Stimulated activated CD4-positive, alpha-beta T cell treated with anti-CD3 and anti-CD28 coated beads, Interleukin-4, amount 100 ng/mL, for 4 hours (primary cell): ENCODE measurements at places on chromosomes 4 and X.
A peak's percentile ranks its signal among the peaks of the same experiment; 100 is the strongest.

DNA sequence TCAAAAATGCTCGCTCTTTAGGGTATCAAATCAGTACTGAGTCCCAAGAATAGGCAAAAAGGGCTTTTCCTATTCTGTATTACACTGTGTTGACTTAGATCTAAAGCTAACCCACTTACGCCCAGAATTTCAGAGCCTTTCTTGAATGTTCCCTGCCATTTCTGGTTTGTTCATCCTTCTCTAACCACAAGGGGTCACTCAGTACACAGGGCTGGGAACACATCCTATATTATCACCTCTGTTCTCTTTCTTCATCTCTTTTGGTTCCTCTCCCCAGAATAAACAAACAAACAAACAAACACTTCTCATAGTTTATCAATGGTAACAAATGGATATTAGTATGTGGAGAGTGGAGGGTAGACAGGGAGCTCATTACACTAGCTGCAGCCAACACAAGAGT lies 25.5 kb upstream of the MORC4 start:
- no peak for DNase-seq

GRCh38 chrX:8815460-8816065 lies 14.4 kb upstream of the FAM9A start:
- no peak for DNase-seq

DNA sequence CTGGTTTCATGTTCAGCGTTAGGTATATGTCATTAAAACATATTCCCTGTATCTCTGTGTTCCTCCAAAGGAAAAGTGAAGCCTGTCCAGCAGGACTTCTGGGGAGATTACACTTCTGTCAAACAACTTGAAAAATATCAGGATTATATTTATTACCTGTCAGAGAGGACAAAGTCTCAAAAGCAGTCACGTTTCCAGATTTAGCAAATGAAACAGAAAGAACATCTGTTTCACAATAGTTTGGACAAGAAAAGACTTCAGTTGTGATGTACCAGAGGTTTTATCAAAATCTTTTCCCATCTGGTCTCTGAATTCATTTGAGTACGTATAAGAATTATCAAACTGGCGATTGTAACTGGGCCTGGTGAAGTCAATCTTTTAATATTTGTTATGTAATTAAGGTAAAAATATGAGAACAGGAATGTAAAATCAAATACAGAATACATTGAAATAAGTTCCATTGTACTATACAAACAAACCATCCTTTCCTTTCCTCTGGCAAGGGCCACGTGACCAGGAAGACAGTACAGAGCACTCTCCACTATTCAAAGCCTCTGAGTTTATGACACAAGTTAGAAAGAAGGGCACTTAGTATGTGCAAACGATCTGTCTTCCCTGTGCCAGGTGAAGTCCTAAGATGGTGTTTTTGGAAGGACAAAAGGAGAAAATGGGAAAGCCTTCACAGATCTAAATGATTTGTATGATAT lies 3.2 kb downstream of the CASP3 start:
- DNase-seq: no peak

DNA sequence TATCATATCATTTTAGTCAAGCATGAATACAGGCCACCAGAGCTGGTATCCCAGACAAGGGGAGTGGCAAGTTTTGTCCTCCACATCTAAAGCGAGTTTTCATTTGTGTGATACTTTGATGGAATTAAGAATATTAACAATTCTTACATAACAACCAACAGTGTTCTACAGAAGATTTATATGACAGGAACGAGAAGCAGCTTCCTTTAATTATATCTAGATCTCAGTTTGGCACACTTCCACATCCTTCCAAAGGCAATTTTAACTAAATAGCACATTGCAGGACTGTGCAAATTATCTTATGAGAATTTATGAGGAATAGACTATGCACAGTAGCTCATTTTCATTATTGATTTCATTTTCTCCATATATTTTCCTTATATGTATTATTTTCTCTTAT lies 121.2 kb upstream of the GUCY1A1 start:
- no peak for DNase-seq

DNA sequence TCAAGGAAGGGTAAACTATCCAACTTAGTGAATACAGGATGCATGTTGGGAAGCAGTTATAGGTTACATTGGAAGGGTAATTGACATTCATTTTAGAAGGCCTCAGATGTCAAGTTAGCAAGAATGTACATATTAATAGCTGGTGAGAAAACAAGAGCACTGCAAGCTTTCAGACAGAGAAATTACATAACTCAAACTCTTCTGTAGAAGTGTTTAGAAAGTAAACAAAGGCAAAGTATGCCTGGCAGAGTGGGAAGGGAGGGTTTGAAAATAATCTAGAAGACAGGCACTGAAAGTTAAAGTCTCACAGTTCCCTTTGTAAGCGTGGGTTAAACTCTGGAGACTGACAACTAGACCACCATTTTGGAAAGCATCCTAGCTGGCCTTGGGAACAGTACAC lies 406.2 kb downstream of the ANKRD50 start:
- no peak for DNase-seq

- DNase-seq: peak; percentile 27
Observed at GRCh38 chr4:1008840-1009541, 2.4 kb upstream of the FGFRL1 start.

DNA sequence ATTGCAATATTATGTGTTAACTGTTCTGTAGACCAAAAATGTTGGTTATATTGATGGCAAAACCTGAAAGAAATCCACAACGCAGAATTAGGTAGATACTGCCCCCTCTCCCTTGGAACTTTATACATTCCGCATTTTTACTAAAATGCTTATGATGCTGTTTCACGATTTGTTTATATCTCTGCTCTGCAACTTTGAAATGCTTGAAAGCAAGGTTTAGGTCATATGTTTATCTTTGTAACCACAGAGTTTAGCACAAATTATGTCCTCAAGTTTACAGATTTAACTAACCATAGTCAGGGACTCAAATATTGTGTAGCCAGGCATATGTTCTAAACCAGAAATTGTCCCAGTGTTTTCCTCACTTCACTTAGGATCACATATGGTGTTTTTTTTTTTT lies 66.1 kb upstream of the H2AZ1 start:
- no peak for DNase-seq

DNA sequence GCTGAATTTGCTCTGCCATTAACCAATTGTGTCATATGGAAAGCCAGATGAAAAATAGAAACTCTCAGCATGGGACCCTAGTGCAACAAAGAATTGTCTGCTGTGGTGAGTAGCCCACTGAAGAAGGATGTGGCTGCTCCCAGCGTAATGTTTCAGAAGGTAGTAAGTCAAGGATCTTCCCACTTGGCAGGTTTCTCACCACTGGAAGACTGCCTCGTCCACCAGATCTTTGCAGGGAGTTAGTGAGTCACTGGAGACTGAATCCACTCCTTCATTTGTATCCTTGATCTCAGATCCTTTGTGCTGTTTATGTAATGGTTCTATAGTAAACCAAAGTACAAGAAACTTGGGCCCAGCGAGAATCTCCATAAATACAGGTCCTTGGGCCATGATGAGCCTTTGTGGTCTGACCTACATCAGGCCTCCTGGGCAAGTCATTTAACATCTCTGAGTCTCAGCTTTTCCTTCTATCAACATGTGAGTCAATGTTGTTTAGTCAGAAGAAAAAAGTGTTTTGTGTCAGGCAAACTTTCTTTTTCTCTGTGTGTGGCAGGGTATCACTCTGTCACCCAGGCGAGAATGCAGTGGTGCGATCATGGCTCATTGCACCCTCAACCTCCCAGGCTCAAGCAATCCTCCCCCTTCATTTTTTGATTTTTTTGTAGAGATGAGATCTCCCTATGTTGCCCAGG lies 78.0 kb upstream of the CCDC160 start:
- no peak for DNase-seq

- DNase-seq: no peak
Observed at GRCh38 chrX:110159235-110159634, 156.3 kb downstream of the TMEM164 start.

DNA sequence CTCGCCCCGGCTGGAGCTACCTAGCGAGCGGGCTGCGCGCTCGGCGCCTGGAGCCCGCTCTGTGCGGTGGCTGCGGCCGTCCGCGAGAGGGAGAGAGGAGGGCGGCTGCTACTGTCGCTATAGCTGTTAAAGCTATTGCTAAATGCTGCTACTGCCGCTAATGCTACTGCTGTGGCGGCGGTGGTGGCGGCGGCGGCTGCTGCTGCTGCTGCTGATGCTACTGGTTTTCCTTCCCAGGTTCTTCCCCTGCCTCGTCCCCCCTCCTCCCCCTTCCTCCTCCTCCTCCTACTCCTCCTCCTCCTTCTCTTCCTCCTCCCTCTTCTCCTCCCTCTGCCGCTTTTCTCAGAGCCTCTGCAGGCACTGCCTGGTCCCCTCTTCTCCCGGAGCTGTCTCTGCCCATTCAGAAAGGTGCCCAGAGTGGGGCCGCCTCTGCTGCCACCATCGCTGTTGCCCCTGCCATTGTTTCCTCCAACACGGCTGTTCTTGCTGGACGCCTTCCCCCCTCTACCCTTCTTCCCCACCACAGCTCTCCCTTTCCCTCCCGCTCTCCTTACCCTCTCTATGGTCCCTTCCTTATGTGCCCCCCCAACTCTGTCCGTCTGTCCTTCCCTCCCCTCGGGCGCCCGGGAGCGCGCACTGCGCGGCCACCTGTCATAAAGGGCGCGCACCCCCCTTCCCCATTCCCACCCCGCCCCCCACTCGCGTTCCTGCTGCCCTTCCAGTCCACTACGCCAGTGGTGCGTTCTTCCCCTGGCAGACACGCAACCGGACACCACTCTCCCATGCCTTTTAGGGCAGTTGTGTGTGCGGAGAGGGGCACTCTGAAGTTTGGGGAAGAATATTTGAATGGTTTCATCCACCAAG lies at the start of gene NEXMIF:
Gene NEXMIF (minus strand): TSS at position 228 of the 864 bp plus-strand sequence.
- DNase-seq: peak; percentile 31

DNA sequence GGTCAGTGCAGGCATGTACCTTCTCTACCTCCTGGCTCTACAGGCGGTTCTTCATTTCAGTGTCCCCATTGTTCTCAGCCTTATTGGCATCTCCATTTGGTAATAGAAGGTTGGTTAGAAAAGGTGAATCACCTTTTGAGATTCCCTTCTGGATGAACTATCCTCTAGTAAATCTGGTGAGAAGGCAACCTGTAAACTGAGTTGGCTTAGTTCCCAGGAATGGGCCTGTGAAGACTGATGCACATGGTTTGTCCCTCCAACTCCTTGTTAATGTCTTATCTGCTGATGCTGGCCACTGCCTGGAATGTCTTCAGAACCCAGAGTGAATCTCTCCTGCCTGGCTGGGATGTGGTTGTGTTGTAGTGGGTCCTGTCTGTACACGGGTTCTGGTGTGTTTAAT lies 143.4 kb upstream of the WDR1 start:
- DNase-seq: no peak

DNA sequence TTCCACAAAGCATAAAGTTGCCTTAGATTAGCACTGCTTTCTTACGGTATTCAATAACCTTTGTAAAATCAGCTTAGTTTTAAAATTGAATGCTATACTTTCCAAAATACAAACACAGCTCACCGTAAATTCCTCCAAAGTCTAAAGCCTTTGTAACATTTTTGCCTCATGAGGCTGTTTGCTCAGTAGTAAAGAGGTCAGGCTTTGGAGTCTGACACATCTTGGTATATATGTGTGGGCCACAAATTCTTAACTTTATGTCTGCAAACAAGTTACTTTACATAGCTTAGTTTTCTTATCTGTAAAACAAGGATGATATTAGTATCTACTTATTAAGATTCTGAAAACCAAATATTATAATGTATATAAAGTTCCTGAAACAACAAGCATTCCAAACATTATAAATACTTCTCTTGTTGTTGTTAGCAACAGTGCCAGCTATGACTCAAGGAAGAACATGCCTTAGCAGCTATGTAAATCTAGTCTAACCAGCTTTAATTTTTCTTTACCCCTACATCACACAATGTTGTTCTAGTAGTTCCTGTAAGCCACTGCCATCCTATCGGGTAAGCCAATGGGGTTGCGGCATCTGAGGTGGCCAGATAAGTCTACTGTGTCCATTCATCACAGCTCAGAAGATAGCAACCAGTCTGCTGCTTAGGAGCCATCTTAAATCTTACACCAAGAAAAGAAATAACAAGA lies 709.0 kb downstream of the KLHL13 start:
- no peak for DNase-seq

DNA sequence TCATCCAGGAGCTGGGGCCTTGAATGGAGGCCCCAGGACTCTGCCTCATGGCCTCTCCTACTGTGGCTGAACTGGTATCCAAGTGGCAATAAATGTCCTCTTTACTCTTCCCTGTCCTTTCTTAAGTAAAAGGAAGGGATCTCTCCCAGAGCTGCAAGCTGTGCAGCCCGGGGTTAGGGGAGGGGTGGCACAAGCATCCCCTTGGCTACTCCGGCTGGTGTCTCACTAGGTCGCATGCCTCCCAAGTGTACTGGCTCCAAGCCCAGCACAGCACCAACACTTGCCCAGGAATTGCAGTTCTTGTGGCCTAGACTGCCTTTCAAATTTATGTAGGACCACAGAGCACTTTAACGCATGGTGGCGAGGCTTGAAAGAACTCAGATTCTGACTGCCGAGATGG lies 44.7 kb upstream of the MED14 start:
- DNase-seq: no peak

DNA sequence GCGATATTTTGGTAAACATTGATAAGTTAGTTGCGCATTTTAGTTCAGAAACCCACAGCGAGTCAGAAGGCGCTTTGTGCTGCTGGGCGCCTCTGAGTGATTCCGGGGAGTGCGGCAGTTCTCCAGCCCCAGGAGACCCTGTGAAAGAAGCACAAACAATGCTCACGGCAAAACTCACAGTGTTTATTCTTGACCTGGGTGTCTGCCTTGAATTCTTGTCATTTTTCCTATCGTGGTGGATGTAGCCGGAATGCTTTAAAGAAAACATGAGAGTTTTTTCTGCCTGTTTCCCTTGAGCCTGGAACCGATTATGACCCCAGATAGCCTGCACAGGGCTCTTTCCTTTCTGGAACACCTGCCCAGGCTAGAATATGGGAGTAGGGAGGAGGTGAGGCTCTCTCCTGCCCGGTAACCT lies 6.7 kb downstream of the TBL1X start:
- no peak for DNase-seq

DNA sequence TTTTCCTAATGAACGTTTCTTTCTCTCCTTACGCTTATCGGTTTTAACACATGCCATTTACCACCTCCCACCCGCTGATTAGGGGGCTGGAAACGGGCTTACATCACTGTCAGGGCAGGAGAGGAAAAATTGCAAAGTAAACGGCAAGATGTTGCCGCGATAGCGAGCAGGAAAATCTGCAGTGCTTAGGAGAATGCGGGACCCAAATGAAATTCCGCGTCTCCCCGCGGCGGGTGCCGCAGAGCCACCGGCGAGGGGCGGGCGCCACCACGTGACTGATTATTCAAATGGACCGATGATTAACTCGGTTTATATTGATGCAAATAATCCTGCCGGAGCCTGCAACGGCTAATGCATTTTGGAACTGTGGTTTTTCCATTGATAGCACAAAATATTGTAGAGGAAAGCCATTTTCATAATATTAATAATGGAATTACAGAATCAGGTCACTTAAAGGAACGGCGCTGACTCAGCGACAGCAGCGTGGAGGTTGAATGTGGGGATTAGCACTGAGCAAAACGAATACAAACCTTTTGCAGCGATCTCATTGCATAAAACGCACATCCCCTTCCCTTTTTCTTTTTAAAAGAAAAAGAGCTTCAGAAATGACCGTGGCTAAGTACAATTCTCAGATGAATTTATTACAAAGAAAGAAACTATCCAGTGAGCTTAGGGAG lies 224.2 kb downstream of the STIM2 start:
- peak; percentile 1 for DNase-seq

- no peak for DNase-seq
Observed at GRCh38 chr4:38669208-38669607, 5.2 kb downstream of the KLF3 start.

- no peak for DNase-seq
Observed at GRCh38 chr4:105280338-105281123, 133.9 kb downstream of the TET2 start.
